ENCODE measurements at places on chromosomes 6 and 20. TPM values are rescaled to one million over a fixed set of nuclear protein-coding genes. Genes with fewer than 3 reads are reported as not detected.

DNA sequence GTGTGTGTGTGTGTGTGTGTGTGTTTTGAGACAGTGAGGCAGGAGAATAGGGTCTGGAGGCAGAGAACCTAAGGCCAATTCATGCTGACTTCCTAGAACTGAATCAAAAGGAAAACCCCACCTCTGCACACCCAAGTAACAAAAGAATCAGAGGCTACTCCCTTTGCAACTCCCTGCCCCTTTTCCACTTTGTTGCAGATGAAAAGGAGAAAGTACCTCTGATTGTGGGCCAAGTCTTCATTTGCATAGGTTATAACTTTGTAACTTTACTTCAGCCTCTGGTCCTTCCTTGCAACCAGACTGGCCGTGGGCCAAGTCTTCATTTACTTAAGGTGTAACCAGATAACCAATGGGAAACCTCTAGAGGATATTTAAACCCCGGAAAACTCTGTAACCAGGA is 168.8 kb downstream of the EYA2 start:
- no peak for DNase-seq

GRCh38 chr6:164520916-164521315 is 788.5 kb downstream of the C6orf118 start:
- no peak for DNase-seq

GRCh38 chr6:40721271-40721952 is 134.2 kb upstream of the LRFN2 start:
- no peak for DNase-seq

- no peak for DNase-seq
Observed at GRCh38 chr6:97322226-97322625, 39.2 kb upstream of the MMS22L start.

- DNase-seq, result no peak
Observed at GRCh38 chr6:144590532-144590931, 305.4 kb downstream of the UTRN start.

GRCh38 chr20:57240581-57241362 is 25.7 kb downstream of the BMP7 start:
- no peak for DNase-seq

- DNase-seq, result no peak
Observed at GRCh38 chr20:7195704-7196103, 428.2 kb downstream of the BMP2 start.

Gene TREM2
- not detected for total RNA-seq

Gene COL11A2
- total RNA-seq, result 0.35 TPM

Gene MATN4
- total RNA-seq, result 0.13 TPM

Gene IL17A
- not detected for total RNA-seq

Gene FAM184A
- 13.6 TPM for total RNA-seq
